ENCODE measurements at places on chromosomes 13 and 19. TPM values are rescaled to one million over a fixed set of nuclear protein-coding genes. Genes with fewer than 3 reads are reported as not detected.

Gene LILRA5
- total RNA-seq, result 0.83 TPM

Gene FBN3
- not detected for total RNA-seq

DNA sequence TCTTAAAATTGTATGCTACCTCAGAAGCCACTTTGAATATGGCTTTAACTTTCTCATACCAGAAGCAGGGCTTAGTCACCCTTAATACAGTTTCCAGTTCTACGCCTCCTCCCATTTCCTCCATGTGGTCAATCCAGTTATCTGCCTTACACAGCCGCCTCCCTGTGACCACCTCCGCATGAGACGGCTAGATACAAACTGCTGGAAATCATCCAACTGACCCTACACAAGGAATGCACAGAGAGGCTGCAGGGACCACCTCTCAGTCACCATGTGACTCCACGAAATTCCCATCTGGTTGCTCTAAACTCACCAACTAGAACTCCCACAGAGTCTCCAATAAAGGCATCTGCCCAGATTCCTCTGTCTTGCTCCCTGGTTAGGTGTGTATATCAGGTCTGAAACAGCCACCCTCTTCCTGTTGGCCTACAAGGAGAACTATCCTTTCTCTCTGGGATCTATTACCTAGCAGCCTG lies 6.8 kb downstream of the ZNF564 start:
- no peak for DNase-seq
- H3K4me1 ChIP-seq, result peaks cover 8% of the 10 kb centered on the region
- no peaks in the 10 kb centered on the region for H3K27me3 ChIP-seq
- H3K4me3 ChIP-seq, result no peak overlapping the region
- no peak overlapping the region for H3K27ac ChIP-seq

Gene ZFP28
- 7.0 TPM for total RNA-seq

GRCh38 chr19:44759083-44759804 lies 10.7 kb downstream of the BCL3 start:
- H3K4me1 ChIP-seq, result peaks cover 40% of the 10 kb centered on the region
- H3K4me3 ChIP-seq, result no peak overlapping the region
- H3K27me3 ChIP-seq, result no peaks in the 10 kb centered on the region
- peaks cover 52% of the 10 kb centered on the region for H3K36me3 ChIP-seq
- no peak overlapping the region for H3K27ac ChIP-seq

DNA sequence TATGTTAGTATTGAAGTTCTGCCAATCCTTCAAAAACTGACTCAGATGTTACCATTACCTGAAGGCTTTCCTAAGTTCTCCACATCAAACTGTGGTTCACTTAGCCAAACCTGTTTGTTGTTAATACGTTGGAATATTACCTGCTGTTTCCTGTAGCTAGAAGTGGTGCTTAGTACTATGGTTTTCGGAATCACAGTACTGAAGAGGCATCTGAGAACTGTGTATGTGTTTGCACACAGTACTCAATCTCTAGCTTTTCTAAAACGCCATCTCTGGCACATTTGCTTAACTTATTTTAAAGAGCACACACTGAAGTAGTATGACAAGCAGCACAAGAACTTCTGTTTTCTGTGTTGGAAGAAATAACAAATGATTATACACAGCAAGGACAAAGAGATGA lies 248.2 kb downstream of the SHISA2 start:
- no peak overlapping the region for H3K4me3 ChIP-seq
- H3K27ac ChIP-seq, result no peak overlapping the region
- no peak for DNase-seq
- H3K27me3 ChIP-seq, result no peaks in the 10 kb centered on the region
- H3K4me1 ChIP-seq, result no peaks in the 10 kb centered on the region

Gene NOTCH3
- 4.4 TPM for total RNA-seq

DNA sequence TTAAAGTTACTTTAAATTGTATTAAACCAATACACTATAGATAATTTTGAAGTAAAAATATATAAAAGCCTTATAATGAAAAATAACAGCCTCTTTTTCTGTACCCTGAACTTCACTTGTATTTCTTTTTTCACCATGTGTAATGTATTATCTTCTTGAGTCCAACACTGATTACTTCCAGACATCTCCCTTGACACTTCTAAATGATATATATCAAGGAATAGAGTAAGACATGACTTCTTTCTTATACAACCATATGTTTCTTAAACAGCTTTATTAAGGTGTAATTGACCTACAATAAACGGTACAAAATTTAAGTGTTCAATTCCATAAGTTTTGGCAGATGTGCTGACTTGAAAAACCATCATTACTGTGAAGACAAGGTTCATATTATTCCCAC lies 531.9 kb downstream of the OLFM4 start:
- no peaks in the 10 kb centered on the region for H3K27me3 ChIP-seq
- H3K4me1 ChIP-seq, result no peaks in the 10 kb centered on the region
- no peak overlapping the region for H3K27ac ChIP-seq
- H3K36me3 ChIP-seq, result no peaks in the 10 kb centered on the region

Gene PSG5
- not detected for total RNA-seq

DNA sequence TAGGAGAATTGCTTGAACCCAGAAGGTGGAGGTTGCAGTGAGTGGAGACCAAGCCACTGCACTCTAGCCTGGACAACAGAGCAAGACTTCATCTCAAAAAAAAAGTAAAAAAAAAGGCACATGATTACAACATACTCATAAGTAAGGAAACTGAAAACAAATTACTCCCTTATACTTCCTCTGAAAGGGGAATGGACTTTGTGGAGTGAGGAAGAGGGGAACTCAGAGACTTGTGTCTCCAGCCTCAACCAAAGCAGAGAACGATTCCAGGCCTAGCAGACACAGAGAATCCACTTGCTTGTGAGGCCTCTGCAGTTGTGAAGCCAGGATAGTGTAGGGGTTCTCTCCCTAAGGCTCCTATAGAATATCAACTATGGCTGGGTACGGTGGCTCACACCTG lies 4.3 kb upstream of the LATS2 start:
- H3K27me3 ChIP-seq, result no peaks in the 10 kb centered on the region
- H3K4me1 ChIP-seq, result peaks cover 5% of the 10 kb centered on the region

DNA sequence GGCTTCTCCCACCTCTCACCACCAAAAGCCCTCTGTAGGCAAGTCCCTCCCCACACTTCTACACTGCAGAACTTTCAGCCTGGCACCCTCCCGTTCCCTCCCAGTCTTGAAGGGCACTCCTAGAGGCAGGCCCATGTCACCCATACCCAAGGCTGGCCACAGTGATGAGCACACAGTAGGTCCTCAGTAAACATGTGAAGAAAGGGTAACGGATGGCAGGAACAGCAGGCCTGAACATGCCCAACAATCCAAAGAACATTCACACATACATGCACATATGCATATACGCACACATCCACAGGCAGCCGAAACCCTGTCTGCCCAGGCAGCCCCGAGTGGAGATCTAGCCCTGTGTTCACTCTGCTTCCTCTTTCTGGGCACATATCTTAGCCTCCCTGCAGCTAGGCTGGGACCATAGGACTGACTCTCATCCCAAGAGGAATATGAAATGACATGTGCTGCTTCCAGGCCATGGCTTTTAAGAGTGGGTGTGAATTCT lies 55.2 kb downstream of the CEBPG start:
- H3K36me3 ChIP-seq, result no peaks in the 10 kb centered on the region
- DNase-seq, result no peak
- no peak overlapping the region for H3K4me3 ChIP-seq
- no peak overlapping the region for H3K27ac ChIP-seq

GRCh38 chr13:30364876-30365275 lies 57.4 kb upstream of the UBE2L5 start:
- H3K27ac ChIP-seq, result no peak overlapping the region
- DNase-seq, result no peak
- no peaks in the 10 kb centered on the region for H3K27me3 ChIP-seq
- H3K4me3 ChIP-seq, result no peak overlapping the region
- no peaks in the 10 kb centered on the region for H3K36me3 ChIP-seq

Gene MED16
- total RNA-seq, result 101 TPM

Gene CD33
- 5.4 TPM for total RNA-seq

DNA sequence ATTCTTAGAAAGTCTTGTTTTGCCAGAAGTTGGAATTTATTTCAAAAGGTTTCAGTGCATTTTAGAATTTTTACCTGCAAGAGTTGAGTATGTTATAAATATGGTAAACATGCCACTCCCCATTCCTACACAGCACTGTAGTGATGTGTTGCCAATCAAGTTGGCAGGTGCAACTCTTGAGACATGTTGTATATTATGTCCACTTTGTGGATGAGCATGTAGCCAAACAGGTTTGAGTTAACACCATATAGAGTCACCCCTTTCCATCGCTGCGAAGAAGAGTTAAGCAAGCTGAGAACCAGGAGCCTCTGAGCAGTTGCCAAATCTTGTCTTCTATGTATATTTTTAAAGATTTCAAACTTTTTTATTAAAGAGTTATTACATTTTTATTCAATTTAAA lies 359.8 kb downstream of the LMO7 start:
- no peaks in the 10 kb centered on the region for H3K36me3 ChIP-seq
- H3K4me3 ChIP-seq, result no peak overlapping the region
- DNase-seq, result no peak
- no peak overlapping the region for H3K27ac ChIP-seq
- H3K27me3 ChIP-seq, result no peaks in the 10 kb centered on the region

Measured in adrenal gland (tissue), 19 donors.